NCI-H460 (cell line): ENCODE measurements at places on chromosomes 3 and 15.

DNA sequence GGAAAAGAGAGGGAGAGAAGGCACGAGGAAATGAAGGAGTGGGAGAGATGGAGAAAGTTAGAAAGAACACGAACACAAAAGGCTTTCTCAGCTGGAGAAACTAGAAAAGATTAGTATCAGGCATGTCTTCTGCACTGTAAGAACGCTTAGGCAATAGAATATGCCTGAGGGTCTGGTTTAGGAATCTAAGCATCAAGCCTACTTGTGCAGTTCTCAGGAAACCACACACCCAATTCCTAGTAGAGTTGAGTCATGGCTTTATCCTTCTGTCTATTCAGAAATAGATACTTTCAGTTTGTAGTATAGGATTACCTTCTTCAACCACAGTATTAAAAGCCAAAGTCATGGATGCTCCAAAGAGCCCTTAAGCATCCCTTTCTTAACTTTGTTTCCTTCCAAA is 969.4 kb downstream of the NTRK3 start:
- no peak for DNase-seq

GRCh38 chr3:54180921-54181320 is 58.6 kb downstream of the CACNA2D3 start:
- no peak for DNase-seq

- DNase-seq = no peak
Observed at GRCh38 chr3:122284486-122284885, 40.6 kb upstream of the CSTA start.

GRCh38 chr3:7567160-7567559 is 706.2 kb downstream of the GRM7 start:
- no peak for DNase-seq

DNA sequence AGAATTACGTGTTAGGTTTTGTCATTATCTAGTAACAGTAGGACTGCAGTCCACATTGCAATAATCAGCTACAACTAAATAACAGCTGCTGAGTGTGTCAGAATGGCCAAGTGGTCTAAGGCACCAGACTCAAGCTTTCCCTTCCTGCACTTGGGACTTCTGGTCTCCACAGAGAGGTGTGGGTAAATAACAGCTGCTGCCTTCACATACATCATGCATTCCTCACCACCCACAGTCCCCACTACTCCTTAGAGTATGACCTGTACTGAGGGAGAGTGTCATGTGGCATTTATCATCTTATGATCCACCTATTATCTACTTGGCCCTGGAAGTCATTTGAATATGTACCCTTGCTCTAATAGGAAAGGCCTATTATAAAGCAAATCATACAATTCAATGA is 22.2 kb upstream of the ZMAT3 start:
- DNase-seq = no peak

- DNase-seq = no peak
Observed at GRCh38 chr3:162538491-162538890, 1041.9 kb downstream of the OTOL1 start.

GRCh38 chr3:23166276-23166675 is 36.9 kb upstream of the UBE2E2 start:
- DNase-seq = no peak

- DNase-seq = no peak
Observed at GRCh38 chr15:59200560-59200959, 6.1 kb upstream of the LDHAL6B start.

- peak; percentile 13 for DNase-seq
Observed at GRCh38 chr3:4979428-4980228, at the start of gene BHLHE40. BHLHE40 (plus strand) TSS chr3:4979437; CDS start chr3:4979719, 282 bp downstream.

DNA sequence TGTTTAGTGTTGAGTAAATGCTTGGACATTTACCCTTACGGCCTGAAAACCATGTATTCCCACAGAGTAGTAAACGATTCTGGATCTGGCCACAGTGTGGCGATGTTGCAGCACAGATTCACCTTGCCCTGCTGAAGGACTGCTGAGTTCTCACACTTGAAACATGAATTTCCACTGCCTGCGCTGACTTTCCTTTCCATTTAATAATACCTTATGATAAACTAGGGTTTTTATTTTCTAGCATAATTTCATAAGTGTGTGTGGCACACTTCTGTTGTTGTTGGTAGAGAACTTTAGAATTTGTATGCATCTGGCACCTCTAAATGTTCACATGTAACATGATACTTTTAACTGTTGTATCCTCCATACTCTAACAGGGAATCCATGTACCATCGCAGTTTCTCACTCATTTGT is 53.9 kb downstream of the C3orf38 start:
- peak; percentile 52 for DNase-seq

DNA sequence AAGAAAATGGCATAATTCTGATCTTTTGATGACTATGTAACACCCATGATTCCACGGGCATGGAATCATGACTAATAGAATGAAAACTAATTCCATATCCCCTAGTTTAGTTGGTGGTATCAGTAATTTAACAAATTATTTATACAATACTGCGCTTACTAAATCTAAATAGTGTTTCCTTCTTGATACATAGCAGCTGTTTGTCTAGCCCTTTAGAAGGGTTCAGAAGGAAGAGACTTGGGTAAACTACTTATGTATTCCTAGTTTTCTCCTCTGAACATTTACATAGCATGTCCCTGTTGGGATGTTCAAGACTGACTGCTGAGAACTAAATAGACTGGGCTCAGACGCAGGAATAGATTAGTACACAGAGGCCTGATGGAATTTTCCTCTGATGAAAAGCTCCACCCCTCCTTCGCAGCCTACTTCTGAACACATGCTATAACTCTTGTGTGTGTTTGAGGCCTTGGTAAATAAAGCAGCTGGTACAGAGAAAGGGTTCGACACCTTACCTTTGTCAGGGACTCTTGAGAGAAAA is 330.6 kb upstream of the LMCD1 start:
- DNase-seq = no peak

DNA sequence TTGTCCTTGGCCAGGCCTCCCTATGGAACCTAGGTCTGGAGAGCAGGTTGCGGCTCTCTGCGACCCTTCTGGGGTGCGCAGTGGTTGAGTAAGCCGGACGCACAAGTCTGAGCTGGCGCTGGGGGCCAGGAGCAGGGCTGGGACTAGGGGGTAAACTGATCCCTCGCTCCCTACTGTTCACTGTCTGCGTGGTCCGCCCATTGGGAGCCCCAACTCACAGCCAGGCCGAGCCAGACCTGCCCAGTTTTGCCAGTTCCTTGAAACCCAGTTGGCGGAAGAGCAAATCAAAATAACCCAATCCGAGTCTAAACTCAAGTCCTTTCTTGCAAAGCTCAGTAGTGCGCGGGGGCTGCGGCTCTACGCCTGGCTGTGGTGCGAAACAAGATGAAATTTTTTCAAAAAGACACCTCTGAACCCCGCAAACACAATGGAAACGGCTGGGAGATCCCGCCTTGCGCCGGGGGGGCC is 17.5 kb downstream of the RGMA start:
- DNase-seq = no peak

- no peak for DNase-seq
Observed at GRCh38 chr3:194083637-194084224, 52.2 kb upstream of the HES1 start.

DNA sequence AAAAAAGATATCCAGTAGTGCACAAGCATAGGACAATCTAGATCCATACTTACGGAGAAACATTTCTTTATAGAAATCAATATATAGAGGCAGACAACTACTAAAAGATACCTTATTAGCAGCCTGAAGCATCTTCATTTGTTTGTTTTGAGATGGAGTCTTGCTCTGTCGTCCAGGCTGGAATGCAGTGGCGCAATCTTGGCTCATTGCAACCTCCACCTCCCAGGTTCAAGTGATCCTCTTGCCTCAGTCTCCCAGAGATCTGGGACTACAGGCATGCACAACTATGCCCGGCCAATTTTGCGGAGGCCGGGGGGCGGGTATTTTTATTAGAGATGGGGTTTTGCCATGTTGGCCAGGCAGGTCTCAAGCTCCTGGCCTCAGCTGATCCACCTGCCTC is 18.3 kb upstream of the SLMAP start:
- DNase-seq = no peak

DNA sequence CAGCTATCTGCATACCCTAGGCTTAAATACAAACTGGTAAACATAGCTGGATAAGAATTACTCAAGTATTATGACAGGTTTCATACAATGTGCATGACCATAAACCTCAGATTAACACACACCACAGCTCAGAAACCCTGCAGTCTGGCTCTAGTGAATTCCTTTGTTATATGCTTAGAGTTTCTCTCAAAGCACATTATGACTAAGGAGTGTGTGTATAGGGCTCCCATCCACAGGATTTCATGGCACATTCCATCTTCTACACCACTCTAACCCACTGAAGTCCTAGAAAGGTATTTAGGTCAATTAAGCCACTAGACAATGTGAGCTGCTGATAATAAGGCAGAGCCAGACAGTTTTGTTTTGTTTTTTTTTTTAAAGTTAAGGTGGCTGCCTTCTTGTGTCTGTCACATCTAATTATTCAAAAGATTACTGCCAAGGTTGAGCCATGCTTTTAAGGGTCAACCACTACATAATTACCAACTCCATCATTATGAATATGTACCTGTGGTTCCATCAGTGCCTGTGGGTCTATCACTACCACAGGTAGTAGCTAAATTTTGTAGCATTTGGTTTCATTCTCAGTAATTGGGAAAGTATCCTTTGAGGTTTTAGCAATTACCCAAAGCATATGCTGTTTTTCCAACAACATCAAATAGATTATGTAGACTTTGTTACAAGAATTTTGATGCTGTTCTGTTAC is 107.0 kb downstream of the ALCAM start:
- no peak for DNase-seq

GRCh38 chr15:88748081-88748480 is 55.2 kb upstream of the ACAN start:
- DNase-seq = no peak

GRCh38 chr3:9881441-9881840 is 1.4 kb upstream of the CIDEC start:
- DNase-seq = no peak

GRCh38 chr3:194732617-194733016 is 46.9 kb downstream of the FAM43A start:
- no peak for DNase-seq

DNA sequence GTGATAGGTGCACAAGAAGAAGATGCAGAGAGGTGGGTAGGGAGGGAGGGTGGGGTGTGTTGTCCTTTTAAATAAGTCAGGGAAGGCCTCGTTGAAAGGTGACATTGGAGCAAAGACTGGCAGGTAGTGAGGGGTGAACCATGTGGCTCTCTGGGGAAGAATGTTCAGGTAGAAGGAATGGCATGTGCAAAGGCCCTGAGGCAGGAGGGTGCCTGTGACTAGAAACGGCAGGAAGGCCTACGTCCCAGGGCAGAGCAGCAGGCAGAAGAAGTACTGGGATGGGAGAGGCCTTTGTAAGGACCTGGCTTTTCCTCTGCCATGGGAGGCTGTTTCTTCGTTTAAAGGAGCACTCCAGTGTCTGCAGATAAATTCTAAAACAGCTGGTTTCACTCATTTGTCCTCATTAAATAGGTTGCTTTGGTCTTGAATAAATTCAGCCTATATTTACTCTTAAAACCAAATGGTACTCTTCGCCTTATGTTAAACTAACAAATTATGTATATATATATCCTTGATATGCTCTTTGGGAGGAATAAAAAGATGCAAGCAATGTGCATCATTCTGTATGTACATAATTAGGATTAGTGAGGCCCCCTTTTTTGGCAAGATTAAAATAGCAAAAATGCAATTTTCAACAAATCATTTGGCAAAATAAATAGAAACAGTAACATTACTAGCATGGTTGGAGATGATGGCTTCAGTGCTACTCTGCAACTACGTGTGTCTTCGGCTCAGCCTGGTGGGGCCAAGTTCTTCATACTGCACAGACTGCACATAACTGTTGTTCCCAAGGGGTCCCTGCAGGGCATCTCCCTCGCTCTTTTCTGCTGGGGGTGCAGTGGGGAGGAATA is 151.4 kb downstream of the KLF13 start:
- DNase-seq = no peak

GRCh38 chr3:19596408-19596807 is 337.6 kb downstream of the EFHB start:
- DNase-seq = no peak

DNA sequence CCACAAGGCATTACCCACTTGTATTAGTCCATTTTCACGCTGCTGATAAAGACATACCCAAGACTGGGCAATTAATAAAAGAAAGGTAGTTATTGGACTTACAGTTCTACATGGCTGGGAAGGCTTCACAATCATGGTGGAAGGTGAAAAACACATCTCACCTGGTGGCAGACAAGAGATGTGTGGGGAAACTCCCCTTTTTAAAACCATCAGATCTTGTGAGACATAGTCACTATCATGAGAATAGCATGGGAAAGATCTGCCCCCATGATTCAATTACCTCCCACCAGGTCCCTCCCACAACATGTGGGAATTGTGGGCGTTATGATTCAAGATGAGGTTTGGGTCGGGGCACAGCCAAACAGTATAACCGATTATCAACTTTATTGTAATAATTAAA is 17.0 kb upstream of the CMC1 start:
- DNase-seq = no peak

DNA sequence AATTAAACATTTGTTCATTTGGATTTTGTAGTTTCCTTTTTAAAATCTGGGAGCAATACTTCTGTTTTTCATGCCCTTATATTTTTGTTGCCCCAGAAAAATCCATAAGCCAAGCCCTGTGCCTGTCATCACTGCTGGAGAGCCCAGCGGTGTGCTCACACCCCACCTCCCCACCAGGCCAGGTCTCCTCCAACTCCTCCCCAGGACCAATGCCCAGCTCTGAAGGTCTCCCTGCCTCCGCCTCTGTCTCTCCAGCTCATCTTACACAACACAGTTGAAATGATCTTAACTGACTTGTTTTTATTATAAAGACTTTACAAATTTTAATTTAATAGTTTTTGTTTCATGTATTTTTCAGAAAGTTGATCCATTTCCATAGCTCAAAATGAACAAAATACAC is 66.4 kb downstream of the RHCG start:
- no peak for DNase-seq

DNA sequence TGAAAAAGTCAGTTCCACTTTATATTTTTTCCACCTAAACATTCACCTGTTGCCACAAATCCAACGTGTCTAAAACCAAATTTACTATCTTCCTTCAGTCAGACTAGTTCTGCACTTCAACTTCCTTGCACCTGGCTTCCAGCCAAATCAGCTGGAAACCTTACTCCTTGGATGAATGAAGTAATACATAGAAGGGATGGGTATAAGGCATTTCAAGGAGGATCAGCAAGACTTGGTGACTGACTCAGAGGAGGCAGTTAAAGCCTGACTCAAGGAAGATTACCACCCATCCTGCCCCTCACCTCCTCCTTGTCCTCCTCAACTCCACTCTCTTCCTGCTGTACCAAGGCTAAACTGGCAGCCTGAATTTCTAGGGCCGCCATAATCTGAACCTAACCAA is 37.1 kb downstream of the QTRT2 start:
- no peak for DNase-seq

GRCh38 chr3:40585381-40586016 is 60.7 kb downstream of the ZNF621 start:
- no peak for DNase-seq
